ENCODE measurements at places on chromosomes 2 and 18.

DNA sequence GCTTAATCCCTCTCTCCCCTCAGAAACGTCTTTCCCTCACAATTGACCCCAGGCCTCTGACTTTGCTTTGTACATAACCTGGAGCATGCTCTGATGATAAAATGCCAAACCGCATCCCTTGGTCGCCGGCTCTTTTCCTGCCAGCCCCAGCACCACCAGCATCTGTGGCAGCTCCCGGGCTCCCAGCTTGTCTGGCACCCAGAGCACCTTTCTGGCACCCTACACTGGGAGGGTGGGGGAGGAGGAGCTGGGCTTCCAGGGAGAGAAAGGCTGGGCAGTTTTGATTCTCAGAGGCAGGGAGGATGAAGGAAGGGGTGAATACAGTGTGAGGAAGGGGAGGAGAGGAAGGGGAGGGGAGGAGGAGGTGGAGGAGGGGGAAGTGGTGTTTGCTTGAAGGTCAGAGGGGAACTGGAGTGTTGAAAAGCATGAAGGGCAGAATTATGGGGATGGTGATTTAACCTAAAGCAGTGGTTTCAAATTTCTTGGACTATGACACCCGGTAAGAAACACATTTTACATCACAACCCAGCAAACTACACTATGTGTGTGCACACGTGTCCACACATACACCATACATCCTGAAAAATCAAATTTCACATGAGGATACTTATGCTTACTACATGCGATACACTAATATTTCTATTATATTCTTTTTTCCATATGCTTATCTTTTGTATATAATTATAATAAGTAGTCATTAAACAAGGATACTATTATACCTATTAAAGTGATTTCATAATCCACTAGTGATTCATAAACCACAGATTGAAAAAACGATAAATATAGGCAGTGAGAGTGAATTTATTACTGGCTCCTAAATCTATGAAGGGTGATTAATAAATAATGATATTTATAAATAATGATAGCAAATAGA, 30.0 kb upstream of the IGFBP2 start:
- no peak for DNase-seq

- no peak for DNase-seq
Measured at GRCh38 chr18:41594582-41594981, 360.5 kb upstream of the PIK3C3 start.

DNA sequence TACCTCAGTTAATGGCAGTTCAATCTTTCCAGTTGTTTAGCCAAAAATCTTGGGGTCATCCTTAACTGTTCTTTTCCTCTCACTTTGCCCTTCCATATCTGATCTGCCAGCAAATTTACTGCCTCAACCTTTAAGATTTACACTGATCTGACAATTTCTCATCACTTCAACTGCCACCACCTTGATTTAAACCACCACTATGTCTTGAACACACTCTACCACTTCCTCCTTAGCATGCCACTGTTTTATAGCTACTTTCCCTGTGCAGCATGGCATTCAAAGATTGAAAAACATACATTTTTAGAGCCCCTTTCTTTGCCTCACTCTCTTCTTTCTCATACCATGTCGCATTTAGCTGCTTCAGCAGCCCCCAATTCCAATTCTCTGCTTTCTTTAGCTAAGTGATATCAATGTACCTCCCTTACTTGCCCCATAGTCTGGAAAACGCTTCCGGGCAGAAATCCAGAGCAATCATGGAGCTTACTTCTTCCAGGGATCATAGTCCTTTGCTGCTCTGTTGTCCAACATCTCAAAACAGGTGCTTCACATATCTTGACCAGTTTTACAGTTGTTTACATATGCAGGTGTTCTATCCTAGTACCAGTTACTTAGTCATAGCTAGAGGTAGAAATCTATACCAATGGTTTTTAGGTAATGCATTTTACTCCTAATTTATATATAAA, 10.9 kb downstream of the PGAP1 start:
- DNase-seq = no peak

DNA sequence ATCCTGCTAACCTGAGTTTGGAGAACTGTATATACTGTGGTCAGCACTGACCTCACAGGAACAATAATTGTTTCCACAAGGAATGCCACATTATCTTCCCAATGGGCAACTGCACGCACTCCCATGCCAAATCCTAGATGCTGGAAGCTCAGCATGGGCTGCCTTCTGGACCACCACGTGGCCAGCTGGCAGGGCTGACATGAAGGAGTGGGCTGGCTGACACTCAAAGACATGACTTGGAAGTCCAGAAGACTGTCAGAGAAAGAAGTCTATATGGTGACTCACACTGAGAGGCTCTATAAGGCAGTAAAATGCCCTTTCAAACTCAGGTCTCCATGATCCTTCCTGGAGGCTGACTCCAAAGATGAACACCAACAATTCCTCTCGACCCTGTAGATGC, 98.4 kb upstream of the RNF152 start:
- peak; percentile 36 for DNase-seq

DNA sequence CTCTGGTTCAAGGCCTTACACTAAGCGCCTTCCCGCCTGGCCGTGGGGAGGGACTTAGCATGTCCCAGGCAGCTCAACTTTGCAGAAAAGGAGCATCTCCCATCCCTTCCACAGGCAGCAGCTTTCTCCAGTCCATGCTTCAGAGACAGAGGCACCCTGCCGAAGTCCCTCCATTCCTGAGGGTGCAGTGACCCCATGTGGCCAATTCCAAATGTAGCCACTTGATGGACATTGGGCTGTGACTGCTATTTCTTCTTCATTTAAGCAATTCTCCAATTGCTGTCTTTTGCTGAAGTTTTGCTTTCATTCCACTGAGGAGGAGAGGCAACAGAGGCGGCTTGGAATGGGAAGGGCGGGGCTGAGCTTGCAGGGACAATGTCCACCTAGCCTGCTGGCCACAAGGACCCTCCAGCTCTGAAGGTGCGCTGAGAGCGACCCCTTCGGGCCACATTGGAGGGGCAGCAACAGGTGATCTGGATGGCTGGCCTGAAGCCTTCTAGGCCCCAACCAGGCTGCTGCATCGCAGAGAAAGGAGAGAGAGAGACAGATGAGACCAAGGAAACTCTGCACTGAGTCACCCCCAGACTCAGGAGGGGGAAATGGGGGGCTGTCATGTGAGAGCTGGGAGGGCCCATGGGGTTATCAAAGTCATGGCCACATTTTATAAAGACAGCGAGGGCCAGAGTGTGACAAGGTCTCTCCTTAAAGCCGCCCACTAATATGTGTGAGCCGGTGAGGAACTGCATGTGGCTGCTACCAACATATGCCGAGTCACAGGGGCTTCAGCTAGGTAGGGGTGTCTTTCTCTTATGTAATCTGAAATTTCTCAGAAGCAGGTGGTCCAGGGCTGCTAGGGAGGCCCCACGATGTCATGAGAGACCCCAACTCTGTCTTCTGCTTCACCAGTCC, 61.3 kb downstream of the LONRF2 start:
- DNase-seq = no peak

- no peak for DNase-seq
Measured at GRCh38 chr18:75857558-75857957, 430.1 kb upstream of the SMIM21 start.

DNA sequence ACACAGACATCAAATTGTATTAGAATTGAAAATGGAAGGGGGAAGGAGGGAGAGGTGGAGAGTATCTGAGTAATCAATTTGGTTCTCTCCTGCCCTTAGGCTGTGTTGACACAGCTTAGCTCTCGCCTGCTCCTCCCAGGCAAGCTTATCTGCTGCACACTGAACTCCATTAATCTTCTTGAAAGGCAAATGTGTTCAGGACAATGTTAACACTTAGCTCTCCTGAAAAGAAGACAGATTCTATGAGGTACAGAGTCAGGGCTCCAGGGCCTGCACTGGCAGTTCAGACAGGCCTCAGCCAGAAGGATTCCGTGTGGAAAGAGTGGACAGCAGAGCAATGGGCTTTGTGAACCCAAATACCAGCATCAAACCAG, 430.0 kb upstream of the TNP1 start:
- no peak for DNase-seq

DNA sequence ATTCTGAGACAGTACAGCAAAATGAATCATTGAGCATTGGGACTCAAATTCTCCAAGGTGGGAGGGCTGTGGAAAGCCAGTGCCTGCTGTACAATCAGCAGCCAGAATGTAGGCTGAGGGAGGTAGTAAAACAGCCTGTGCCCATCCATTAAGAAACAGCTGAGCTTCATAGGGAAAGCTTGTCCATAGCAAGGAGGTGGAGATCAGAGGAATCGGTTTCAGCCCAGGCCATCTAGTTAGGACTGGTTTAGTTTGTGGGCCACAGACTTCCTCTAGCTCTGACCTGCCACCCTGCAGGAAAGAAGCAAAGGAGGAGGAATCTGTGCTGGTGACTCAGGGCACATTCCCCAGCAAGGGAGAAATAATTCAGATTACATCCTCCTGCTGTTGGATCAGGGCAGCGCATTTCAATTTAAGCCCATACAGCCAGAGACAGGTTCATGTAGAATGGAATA, 333.4 kb downstream of the SETBP1 start:
- DNase-seq = no peak

DNA sequence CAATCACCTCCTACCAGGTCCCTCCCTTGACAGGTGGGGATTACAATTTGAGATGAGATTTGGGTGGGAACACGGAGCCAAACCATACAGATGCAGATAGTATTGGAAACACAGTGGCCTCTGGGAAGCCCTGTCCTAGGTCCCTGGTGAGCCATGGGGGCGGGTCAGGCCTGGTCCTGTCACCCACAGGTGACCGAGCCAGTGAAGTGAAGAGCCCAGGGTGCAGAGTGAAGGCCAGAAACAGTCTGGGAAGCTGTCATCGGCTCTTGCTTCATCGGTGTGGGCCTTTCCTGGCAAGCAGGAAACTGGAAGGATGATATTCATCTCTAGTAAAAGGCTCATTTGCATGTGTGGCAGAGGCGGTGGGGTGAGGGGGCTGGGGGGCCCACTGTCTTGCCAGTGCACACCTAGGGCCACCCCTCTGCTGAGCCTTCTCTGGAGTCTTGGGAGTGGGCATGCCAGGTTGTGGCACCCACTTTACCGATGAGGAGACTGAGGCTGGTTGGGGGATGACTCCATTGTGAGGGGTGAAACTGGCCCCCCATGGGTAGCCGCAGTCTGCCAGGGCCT, 290.6 kb downstream of the NDUFA10 start:
- DNase-seq = no peak

DNA sequence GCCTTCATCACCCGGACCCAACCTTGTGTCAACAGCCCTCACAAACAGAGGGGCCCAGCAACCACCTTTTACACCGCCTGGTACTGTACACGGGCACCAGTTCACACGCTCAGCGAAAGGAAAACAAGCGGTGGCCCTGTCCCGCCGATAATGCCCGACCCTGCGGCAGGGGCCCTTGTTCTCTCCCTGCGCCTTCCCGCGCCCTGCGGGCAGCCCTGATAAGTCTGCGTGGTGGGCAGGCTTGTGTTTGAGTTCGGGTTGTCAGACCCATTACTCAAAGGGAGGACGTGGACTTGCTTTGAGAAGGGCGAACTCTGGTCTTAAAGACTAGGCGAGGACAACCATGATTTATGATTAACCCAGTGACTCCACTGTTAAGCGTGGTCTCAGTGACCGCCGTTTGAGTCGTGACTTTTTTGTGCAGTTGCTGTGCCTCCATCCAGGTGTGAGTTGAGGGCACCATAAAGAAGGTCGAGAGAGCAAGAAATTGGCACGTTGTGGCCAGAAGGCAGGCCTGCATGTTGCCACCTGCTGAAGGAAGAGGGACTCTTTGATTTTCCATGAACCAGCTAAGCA, 167.4 kb upstream of the GATA6 start:
- no peak for DNase-seq

- no peak for DNase-seq
Measured at GRCh38 chr2:10064932-10065772, 15.1 kb downstream of the CYS1 start.

DNA sequence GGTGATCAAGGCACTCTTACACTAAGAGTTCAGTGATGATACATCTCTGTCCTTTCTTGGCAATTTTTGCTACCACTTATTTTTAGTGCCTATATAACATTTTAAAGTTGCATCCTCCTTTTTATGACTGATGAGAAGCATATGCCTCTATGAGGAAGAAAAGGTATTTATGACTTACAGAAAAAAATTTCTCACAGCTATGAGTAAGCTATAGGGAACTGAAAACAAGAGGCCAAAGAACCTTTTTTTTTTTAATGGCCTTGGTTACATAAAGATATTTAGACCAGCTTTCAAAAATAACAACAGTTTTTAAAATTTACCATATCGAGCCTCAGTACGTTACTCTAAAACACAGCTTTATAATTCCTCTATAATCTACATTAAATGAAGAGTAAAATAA, 21.3 kb downstream of the MBD5 start:
- no peak for DNase-seq

- DNase-seq = no peak
Measured at GRCh38 chr18:13580991-13581390, 145.4 kb downstream of the FAM210A start.

GRCh38 chr2:20097889-20098714, 46.7 kb upstream of the LAPTM4A start:
- peak; percentile 69 for DNase-seq

DNA sequence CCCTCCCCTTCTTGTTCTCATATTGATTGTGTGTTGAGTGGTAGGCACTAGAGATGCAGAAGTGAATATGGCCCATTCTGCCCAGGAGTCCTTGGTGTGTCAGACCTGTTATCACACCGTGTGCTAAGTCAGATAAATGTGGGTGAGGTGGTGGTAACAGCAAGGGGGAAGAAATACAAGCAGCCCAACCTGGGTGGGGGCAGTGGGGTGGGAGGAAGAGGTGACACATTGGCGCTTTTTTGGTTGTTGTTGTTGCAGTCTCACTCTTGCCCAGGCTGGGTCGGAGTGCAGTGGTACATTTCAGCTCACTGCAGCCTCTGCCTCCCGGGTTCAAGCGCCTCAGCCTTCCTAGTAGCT, 12.8 kb downstream of the B3GNT2 start:
- DNase-seq = no peak

DNA sequence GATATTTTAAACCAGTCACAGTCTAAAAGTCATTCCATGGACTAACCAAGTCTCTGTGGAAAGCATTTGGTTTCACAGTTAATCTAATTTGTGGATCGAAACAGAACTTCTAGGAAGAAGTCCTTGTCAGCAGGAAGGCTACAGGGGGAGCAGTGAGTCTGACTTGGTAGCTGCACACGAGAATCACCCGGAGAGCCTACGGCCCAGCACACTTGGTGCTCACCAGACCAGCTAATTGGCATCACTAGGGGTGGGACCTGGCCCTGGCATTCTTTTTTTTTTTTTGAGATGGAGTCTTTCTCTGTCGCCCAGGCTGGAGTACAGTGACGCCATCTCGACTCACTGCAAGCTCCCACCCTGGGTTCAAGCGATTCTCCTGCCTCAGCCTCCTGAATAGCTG, 97.7 kb downstream of the ZNF532 start:
- DNase-seq = no peak

- no peak for DNase-seq
Measured at GRCh38 chr2:136171223-136171622, 53.3 kb upstream of the CXCR4 start.

GRCh38 chr2:161662373-161662772, 38.2 kb downstream of the SLC4A10 start:
- DNase-seq = no peak

GRCh38 chr18:31065036-31065773, 22.7 kb upstream of the DSC3 start:
- DNase-seq = no peak

Data from NCI-H446 treated with DMSO at 0.1 percent for 48 hours (cell line).